ENCODE measurements at places on chromosomes 7 and 10.

- no peak for DNase-seq
Observed at GRCh38 chr7:70779321-70779720, 352.6 kb upstream of the GALNT17 start.

- no peak for DNase-seq
Observed at GRCh38 chr10:75932921-75933320, 501.5 kb downstream of the LRMDA start.

DNA sequence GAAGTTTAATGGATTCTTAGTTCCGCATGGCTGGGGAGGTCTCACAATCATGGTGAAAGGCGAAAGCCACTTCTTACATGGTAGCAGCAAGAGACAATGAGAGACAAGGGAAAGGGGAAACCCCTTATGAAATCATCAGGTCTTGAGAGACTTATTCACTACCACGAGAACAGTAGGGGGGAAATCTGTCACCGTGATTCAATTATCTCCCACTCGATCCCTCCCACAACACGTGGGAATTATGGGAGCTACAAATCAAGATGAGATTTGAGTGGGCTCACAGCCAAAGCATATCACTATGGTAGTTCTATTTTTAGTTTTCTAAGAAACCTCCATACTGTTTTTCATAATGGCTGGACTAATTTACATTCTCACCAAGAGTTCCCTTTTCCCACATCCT lies 36.7 kb downstream of the SPAM1 start:
- no peak for DNase-seq

- DNase-seq, result no peak
Observed at GRCh38 chr7:1665549-1666316, 4.3 kb upstream of the ELFN1 start.

- DNase-seq, result peak; percentile 6
Observed at GRCh38 chr7:153381275-153382040, 621.9 kb downstream of the ACTR3B start.

DNA sequence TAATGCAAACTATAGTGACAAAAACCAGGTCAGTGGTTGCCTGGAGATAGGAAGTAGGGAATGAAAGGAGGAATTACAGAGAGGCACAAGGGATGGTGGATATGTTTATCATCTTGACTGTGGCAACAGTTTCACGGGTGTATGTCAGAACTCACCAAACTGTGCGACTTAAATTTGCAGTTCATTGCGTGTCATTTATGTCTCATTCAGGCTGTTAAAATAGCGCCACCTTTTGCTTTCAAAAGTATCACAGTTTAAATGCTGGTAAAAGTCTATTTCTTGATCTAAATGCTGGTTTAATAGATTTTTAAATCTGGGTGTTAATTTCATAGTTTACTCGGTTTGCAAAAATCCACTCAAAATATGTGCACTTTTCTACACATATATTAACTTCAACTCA lies 51.0 kb downstream of the PTTG1IP2 start:
- no peak for DNase-seq

DNA sequence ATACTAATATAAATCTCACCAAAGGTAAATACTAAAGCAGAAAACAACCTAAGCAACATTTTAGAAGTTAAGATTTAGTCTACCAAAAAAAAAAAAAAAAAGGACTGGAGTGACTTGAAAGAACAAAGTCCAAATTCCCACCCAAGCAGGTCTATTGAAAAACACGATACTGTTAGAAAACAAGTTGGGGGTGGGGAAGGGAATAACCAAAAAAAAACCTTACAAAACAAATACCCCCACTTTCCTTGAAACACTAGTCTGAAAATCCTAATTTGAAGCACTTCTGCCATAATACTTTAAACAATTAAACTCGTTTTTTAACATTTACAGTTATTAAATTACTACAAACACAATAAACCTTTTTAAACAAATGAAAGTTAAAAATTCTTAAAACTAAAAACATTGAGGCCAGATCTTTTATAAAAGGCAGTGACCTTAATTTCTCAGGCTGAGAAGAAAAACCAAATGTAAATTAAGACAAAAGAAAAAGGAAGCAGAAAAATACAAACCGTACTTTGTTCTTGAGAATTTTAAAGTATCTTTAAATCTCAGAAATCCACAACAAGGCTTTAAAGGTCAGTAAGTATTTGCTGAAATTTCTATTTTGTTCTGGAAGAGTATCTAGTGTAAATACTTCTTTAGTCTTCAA lies 135.1 kb downstream of the NRBF2 start:
- no peak for DNase-seq

GRCh38 chr7:139054101-139054500 lies 18.3 kb upstream of the ZC3HAV1L start:
- DNase-seq, result no peak

DNA sequence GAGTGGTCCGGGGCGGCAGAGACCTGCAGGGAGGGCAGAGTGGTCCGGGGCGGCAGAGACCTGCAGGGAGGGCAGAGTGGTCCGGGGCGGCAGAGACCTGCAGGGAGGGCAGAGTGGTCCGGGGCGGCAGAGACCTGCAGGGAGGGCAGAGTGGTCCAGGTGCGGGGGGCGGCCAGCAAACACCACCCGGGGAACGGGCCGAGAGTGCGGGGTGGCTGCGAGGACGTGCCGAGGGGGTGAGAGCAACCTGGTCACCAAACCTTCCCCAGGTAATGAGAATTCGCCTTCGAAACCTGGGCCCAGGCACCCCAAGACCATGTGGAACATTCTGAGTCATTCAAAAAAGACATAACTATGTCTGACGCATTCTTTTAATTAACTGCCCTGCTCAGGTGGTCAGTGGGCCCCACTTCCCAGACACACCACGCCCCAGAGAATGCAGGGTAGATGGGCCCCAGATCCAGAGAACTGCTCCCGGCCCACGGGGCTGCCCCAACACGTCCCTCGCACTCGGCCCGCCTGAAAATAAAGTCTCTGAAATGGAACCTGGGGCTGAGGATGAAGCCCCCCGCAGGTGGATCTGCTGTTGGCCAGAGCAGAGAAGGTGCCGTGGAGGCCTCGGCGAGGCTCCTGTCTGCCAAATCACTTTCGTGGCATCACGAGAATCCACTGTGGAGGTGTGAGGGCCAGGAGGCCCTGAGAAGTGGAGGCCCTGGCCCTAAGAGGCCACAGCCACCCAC lies 12.5 kb upstream of the GPR146 start:
- DNase-seq, result no peak

DNA sequence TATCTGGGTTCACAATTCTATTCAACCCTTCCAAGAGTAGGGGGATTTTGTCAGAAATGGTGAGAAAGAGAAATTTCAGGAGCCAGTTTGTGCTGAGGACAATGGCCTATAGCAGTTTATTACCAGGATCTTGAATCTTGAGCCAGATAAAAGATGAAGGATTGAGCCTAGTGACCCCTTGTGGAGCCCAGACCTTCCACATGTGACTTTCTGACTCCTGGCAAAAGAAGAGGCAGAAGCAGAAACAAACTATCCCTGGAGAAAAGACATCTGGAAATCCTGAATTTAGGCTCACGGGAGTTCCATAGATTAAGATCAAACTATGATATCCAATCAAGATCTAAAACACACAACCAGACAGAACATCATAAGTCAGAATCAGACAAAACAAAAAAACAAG lies 60.9 kb upstream of the CHRM2 start:
- no peak for DNase-seq

DNA sequence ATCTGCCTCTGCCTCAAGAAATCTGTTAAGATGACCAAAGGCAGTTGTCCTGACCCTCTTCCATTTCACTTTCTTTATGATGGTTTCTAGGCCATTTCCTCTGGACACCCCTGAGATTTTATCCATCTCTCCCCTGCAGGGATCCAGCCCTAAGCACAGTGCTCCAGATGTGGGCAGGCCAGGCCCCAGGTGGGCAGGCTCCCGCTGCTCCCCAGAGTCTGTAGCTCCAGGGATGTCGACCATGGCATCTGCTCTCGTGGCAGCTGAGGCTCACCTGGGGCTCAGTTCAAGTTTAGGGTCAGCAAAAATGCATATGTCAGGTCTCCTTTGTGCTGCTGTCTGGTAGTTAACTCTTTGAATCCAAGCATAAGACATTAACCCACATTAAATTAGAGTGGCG lies 11.8 kb downstream of the CEP41 start:
- DNase-seq, result no peak

- DNase-seq, result no peak
Observed at GRCh38 chr7:158781974-158782664, 47.2 kb downstream of the ESYT2 start.

- no peak for DNase-seq
Observed at GRCh38 chr10:36118314-36118713, 476.2 kb upstream of the FZD8 start.

DNA sequence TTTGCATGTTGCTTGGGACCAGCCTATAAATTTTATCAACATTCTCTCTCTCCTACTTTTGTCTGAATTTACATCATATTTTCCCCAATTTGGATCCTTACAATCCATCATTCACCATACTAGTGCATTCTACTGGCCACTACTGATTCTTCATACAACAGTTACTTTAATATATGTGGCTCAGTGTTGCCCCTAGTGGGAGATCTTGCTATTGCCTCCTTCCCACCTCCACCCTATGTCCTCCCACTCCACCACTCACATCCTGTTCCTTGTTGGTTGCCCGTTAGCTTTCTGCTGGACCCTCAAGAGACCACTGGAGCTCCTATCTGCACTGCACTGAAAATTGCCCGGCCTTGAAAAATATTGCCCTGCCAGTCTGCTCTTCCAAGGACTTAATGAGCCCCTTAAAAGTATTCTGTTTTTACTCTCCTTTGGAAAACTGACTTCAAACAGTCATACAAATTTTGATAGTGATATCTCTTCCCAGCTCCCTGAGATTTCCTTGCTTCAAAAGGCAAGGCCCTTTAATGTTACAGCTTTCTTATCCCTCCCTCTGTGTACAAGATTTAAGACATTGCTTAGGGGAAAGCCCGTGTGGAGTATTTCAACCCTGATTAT lies 243.2 kb upstream of the TMEM229A start:
- DNase-seq, result no peak

DNA sequence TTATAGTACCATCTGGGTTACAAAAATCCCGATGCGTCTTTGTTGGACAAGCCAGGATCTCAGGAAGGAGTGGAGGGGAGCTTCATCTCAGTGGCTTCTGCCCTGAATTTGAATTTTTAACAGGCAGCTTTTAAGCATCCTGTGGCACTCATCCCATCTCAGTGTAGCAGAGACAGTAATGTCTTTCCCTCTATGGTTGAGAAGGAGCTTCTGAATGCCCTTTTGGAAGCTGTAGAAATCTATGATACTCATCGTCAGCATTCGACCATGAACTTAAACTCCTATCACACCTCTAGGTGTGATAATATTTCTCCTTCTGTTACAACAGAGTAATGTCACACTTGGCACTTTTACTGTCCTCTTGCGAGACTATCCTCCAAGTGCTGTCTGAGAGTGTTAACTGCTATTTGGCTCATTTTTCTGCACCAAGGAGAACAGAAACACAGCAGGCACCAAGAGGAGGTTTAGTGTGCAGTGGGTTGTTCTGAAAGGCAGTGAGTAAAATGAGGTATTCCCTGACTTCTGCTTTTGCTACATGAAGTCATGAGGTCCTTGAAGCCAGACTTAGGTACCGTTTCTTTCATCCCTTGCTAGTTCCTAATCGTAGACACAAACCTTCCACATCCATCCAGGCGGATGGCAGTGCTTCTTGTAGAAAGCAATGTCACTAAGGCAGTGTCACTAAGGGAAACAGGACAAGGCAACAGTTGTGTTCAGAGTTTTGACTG lies 177.4 kb downstream of the CELF2 start:
- no peak for DNase-seq

DNA sequence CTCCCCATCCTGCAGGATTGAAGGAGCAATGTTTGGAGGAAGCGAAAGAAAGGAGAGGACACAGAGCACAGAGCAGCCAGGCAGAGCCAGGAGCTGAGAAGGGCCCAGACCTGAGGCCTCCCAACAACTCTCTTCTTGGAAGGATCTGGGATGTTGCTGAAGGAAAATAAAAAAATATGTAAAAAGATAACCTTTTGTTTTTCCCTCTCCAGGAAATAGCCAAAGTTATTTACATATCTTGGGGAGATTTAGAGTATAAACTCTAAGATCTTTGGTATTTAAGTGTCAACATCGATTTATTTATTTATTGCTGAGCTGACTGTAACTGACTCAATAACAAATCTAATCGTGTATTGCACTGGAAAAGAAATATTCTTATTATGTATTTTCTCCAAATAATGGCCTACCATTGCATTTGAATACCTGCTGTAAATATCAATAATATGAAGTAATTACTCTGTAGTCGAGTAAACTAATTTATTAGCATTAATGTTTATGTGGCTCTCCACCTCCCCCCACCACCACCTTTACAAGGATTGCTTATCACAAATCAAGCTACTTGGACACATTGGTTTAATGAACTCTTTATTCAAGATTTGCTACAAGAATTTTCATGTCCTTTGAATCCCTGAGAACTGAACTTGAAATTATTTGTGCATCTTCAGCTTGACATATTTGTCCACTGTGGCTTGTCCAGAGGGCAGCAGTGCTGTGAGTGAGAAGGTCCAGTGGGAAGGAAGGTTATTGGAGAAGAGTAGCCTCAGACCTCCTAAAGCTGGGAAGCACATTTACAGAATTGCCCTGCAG lies 1.8 kb upstream of the HOXA11 start:
- DNase-seq, result no peak

- DNase-seq, result no peak
Observed at GRCh38 chr7:105656922-105657521, 75.7 kb upstream of the EFCAB10 start.

Data from occipital lobe (tissue), 3 donors.